ENCODE measurements at places on chromosomes 2 and 18. TPM values are rescaled to one million over a fixed set of nuclear protein-coding genes. Genes with fewer than 3 reads are reported as not detected.

UGT1A9 gene
- not detected for total RNA-seq

DNA sequence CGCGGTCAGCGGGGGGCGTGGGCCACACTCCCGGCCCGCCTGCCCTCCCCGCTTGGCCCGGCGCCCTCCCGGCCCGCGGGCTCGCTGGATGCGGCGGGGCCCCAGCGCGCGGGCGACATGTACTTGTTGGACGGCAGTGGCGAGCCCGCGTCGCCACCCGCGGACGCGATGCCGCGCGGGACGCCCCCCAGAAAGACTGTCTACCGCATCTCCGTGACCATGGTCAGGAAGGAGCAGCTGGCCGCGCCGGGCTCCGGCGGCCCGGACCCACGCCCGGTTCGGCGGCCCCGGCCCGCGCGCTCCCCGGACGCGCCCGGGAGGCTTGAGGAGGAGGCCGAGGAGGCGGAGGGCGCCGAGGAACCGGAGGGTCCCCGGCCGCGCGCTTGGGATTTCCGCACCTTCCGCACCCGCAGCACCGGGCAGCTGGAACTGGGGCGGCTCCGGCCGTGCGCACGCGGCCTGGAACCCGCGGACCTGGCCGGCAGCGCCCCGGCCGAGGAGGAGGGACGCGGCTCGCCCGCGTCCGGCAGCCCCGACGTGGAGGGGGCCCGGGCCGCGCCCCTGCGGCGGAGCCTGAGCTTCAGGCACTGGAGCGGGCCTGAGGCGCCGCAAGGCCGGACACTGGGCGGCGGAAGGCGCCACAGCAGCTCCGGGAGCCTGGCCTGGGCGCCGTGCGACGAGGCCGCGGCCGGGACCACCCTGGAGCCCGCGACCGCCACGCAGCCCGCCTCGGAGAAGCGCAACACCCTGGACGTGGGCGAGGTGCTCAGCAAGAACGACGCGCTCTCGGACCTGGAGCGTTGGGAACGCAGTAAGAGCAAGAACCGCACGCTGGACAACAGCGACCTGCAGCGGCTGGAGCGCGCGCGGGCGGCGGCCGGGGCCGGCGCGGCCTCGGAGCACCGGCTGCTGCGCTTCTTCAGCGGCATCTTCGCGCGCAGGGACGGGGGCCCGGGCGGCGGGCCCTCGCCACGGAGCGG, 176.4 kb downstream of the AGAP1 start:
- no peak for DNase-seq

GRCh38 chr2:215878476-215879063, 134.8 kb downstream of the MREG start:
- no peak for DNase-seq

DNA sequence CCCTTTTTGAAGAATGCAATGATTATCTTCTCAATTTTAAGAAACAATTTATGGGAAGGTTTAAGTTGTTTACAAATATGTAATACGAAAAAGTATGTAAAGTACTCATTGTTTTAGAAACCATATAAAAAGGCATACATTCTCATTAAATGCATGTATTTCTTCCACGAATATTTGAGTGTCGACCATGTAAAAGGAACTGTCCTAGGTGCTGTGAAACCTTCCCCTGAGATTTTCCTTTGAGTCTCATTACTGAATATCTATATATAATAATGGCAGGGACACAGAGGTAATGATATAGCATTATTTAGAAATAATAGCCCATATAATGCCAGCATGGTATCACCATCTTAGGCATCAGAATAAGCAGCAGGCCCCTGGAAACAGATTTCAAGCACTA, 239.3 kb downstream of the ERBB4 start:
- DNase-seq: no peak

CREG2 gene
- not detected for total RNA-seq

GRCh38 chr2:142435847-142436246, 305.0 kb upstream of the LRP1B start:
- no peak for DNase-seq

GRCh38 chr2:172299741-172300140, 127.6 kb upstream of the ITGA6 start:
- no peak for DNase-seq

GRCh38 chr2:239596792-239597191, 196.0 kb upstream of the HDAC4 start:
- DNase-seq: no peak

Data from esophagus muscularis mucosa (tissue), 4 donors.